Activated naive CD8-positive, alpha-beta T cell treated with anti-CD3 and anti-CD28 coated beads for 36 hours (primary cell): ENCODE measurements at places on chromosomes 12 and 14.

DNA sequence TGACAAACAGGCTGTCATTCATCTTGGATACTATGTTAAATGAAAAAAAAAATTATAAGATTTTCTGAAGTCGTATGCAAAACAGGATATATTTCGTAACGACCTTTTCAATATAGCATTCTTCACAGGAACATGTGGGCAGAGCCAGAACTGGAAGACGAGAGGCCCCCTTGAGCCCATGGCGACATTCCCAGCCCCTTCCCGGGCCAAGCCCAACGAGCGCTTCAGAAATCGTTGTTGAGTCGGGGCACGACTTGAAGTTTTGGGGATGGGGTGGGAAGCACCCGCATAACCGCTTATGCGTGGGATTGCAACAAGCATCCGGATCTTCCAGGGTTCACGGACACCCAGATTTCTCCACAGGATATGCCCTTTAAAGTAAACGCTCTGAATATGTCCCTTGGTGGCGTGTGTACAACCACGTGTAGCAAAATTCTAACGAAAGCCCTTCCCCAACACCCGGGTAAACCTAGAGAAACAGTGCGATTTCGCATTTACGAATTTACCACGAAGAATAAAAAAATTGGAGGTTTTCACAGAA is 736 bp downstream of the C14orf39 start:
- DNase-seq: no peak

DNA sequence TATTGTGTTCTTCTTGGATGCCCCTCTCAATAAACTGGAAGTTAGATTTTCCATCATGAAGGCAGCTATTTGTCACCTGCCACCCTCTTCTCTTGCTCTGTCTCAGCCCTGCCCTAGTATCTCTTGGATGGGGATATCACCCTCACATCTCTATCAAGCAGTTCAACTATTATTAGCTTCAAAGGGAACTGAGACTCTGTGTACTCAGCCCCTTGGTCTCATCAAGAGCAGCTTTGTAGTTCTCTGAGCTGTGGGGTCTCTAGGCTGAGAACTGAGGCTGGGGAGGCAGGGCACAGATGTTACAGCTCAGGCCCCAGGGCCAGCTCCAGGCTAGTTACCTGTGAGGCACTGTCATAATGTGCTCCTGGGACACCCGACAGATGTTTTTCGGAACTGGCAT is 130.3 kb downstream of the DAD1 start:
- DNase-seq: no peak

GRCh38 chr12:96824838-96825236 is 82.2 kb upstream of the NEDD1 start:
- no peak for DNase-seq

GRCh38 chr14:54177641-54178621 is 218.9 kb upstream of the CDKN3 start:
- no peak for DNase-seq

- no peak for DNase-seq
These were observed 44.3 kb downstream of the TMTC2 start for GRCh38 chr12:82730953-82731459.

DNA sequence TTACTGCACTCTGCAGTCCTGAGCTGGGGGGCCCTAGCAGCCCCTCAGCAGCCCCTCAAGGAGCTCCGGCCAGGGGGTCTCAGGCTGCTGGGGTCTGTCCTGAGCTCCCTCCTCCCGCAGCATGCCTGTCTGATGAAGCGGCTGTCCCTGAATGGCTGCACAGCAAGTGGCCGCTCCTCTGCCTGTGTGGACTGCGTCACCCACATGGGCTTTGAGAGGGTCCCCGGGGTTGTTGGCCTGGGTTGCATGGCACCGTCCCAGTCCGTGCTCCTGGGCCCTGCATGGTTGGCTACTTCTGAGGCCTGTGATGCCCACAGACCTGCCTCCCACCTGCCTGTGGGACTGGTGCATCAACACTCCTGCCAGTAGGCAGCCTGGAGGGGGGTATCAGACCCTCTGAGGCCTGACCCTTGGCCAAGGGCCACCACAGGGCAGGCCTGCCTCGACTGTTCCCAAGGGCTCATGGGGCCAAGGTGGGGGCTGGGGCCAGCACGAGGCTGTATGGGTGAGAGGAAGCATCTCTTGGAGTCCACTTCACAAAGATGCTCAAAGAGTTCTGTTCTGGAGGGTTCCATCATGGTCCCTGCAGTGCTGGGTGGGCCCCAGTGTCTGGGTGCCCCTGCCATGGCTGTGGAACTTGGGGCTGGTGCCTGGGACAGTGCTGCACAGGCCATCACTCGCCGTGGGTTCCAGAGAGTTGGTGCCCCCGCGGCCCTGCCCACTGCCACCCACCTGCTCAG is 12.2 kb downstream of the CEP170B start:
- no peak for DNase-seq
